Epithelial cell of proximal tubule (primary cell): ENCODE measurements at places on chromosomes 7 and 10. TPM values are rescaled to one million over a fixed set of nuclear protein-coding genes. Genes with fewer than 3 reads are reported as not detected.

The SFTPA1 gene
- total RNA-seq, result not detected in 2 replicates

The HEPACAM2 gene
- not detected in 2 replicates for total RNA-seq

The PRXL2A gene
- total RNA-seq, result 50.5 and 52.0 TPM in 2 replicates

- DNase-seq, result no peak
Measured at GRCh38 chr10:102651455-102652169, 7.3 kb downstream of the TRIM8 start.

DNA sequence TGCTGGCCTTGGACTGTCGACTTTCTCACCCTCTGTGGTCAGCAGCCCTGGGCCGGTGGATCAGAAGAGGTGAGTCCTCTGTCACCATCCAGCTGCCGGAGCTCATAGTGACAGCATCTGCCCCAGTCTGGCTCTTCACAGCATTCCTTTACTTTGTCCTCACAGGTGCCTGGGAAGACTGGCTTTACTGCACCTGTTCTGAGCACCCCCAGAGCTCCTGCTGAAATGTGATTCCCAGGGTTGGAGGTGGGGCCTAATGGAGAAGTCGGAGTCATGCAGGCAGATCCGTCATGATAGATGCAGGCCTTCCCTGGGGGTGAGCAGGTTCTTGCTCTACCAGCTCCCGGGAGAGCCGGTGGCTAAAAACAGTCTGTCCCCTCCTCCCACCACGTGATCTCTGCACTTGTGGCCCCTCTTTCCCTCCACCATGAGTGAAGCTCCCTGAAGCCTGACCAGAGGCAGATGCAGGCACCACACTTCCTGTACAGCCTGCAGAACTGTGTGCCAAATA is 171.5 kb downstream of the ZMYND11 start:
- no peak for DNase-seq

The FRAT1 gene
- 1.1 and 1.2 TPM in 2 replicates for total RNA-seq

The CFAP70 gene
- 0.14 and 0.98 TPM in 2 replicates for total RNA-seq

- DNase-seq, result no peak
Measured at GRCh38 chr10:132865851-132866600, 76.3 kb downstream of the CFAP46 start.

The PRTFDC1 gene
- total RNA-seq, result 25.7 and 27.8 TPM in 2 replicates

- DNase-seq, result peak; percentile 83
Measured at GRCh38 chr7:98841179-98841997, 28.4 kb downstream of the TMEM130 start.

DNA sequence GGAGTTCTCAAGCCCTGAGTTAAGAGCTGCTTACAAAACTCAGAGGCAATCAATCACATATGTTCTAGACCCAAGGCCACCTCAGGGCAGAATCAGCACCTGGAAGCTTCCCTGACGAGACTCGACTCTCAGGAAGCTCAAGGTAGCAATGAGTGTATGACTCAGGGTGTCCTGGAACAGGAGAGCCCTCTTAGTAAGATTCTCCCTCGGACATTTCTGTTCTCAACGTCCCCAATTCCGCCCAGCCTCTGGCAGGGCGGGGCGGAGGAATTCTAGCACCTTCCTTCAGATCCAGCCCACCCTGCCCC is 39.6 kb upstream of the PROSER2 start:
- DNase-seq, result no peak

DNA sequence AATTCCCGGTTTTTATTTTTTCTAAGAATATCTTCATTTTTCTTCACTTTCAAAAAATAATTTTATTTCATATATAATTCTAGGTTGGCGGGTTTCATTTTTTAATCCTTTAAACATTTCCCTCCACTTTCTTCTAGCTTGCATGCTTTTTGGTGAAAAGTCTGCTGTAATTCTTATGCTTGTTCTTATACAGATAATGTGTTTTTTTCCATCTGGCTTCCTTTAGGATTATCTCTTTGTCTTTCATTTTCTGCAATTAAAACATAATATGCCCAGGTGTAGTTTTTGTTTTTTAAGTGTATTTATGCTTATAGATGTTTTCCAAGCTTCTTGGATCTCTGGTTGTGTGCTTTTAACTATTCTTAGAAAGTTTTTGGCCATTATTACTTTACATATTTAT is 341.3 kb upstream of the SEMA3C start:
- no peak for DNase-seq

DNA sequence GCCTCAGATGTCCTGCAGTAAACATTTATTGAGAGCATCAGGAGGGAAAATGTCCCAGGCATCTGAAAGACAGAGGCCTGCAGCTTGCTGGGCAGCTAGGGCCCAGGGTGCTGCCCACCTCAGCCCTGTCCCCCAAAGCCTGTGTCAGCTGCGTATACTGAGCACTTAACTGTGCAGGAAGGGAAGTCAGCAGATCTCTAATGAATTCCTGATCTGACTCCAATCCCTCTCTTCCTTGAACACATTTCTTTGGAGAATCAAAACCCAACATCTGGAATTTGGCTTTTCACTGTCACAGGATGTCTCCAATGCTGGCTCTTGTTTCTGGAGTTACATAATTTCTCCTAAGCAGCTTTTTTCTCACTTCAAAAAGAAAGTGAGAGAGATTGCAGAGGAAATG is 364.7 kb upstream of the NFE2L3 start:
- DNase-seq, result no peak

DNA sequence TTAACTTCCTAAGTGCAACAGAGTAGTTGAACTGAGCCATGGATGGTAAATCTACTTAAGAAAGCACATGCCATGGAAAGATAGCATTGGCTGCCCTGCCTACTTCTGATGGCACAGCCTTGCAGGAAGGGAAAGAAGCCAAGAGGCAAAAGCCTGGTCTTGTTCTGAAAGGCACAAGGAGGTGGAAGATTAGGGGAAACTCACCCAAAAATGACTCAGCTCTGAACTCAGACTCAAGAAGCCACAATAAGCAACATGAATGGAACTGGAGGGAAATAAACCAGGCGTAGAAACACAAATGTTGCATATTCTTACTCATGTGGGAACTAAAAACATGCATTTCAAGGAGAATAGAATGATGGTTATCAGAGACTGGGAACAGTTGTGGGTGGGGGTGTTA is 20.8 kb upstream of the ALOX5 start:
- no peak for DNase-seq

The SMARCD3 gene
- 6.9 and 8.1 TPM in 2 replicates for total RNA-seq

DNA sequence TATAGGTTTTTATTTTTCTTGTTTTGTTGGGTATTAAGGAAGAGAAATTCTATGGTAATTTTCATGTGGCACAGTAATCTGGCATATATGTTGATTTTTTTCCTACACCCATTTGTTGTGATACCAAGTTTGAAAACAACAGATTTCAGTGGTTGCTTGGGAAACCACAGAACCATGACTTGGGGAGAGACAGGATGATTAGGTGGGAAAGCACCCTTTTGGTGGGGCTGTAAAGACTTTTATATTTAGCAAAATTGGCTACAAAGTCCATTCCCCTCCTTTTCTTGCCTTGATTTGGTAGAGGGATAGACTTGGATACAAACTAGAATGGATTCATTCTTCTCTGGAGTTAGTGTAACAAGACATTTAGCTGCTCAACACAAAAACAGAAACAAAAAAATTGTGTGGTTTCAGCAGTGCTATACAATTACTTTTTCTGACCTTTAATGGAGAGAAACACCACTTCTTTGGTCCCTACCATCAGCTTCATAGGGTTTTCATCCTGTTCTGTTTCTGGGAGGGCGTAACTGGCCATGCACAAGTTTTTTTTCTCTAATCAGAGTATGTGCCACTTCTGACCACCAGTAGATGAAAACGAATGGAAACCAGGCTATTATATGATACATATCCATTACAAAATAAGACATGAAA is 52.7 kb downstream of the FIGNL1 start:
- no peak for DNase-seq

DNA sequence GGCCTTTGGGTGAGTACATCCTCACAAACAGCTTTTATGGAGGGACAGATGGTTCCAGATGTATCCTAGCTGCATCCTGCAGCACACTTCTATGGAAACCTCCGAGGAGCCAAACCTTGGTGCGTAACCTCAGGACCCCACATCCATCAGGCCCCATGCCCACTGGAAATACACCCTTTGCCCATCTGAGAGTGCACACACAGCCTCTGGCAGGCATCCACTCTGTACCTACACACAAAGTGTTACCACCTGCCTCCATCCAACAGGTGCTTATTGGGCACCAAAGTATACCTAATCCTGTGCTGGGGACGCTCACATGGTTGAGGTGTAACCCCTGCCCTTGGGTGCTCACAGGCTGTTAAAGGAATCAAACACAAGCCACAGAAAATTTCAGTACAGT is 117.9 kb downstream of the ADCY1 start:
- DNase-seq, result no peak

The OPN4 gene
- not detected in 2 replicates for total RNA-seq

DNA sequence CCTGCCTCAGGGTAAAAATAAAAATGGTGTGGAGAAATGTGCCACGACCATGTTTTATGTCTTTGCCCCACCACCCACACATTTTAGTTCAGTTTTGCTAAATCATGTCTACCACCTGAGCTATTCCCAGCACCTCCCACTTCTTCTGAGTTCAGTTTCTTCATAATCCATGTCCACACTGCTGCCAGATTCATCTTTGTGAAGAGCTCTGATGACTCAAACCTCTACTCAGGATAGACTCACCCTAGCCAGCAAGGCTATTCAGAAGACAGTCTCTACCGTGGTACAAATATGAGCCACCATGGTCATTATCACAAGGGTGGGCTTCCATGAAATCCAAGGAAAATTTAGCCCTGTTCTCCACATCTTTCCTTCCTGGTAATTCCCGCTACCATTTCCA is 231.1 kb upstream of the PRKCQ start:
- DNase-seq, result no peak

The SORCS1 gene
- total RNA-seq, result 0.06 TPM in 1 of 2 replicates, not detected in the other

GRCh38 chr7:27917119-27917518 is 177.2 kb downstream of the TAX1BP1 start:
- DNase-seq, result no peak

- peak; percentile 92 for DNase-seq
Measured at GRCh38 chr7:103660455-103661371, 214.7 kb upstream of the SLC26A5 start.

The NSUN6 gene
- total RNA-seq, result 5.4 and 7.2 TPM in 2 replicates

The DENND2A gene
- total RNA-seq, result 27.6 and 34.4 TPM in 2 replicates

The IKZF1 gene
- not detected in 2 replicates for total RNA-seq

DNA sequence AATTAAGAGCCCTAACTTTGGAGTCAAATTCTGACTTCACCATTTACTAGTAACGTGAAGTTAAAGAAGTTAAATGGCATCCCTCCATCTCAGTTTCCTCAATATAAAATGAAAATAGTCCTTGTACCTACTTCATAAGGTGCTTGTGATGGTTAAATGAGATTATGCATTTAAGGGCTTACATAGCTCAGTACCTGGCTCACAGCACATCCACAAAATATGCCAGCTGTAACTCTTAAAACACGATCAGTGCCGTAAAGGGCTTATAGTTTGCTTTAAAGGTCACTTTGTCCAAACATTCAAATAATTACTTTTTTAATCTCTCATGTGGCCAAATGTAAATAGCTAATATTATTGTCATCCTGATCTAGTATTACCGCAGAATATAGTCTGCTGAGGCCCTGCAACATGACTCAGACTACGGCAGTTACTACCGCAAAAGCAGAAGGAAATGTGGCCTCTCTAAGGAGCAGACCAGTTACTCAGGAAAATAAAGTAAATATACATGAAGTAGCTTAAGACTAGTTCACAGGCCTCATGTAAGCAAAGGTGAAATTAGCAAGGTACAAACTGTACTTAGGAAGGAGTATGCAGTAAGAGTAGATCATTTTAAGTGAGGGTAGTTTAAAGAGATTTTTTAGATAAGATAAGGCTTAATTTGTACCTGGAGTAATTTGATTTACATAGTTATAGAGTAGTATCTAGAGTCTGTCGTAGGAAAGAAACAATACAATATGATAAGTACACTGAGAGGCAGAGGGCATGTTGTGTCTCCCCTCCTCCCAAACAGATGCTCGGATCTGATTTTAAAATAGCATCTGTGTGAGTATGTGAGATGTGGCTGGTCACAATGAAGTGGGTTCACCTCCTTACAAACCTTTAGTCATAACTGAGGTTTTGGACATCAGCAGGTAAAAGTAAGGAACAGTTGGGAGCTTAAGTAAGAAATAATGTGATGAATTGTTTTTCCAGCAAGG is 13.1 kb downstream of the CASP2 start:
- no peak for DNase-seq

GRCh38 chr10:21513405-21513788 is 12.1 kb downstream of the SKIDA1 start:
- DNase-seq, result no peak

The TMEM140 gene
- 0.36 and 0.46 TPM in 2 replicates for total RNA-seq

DNA sequence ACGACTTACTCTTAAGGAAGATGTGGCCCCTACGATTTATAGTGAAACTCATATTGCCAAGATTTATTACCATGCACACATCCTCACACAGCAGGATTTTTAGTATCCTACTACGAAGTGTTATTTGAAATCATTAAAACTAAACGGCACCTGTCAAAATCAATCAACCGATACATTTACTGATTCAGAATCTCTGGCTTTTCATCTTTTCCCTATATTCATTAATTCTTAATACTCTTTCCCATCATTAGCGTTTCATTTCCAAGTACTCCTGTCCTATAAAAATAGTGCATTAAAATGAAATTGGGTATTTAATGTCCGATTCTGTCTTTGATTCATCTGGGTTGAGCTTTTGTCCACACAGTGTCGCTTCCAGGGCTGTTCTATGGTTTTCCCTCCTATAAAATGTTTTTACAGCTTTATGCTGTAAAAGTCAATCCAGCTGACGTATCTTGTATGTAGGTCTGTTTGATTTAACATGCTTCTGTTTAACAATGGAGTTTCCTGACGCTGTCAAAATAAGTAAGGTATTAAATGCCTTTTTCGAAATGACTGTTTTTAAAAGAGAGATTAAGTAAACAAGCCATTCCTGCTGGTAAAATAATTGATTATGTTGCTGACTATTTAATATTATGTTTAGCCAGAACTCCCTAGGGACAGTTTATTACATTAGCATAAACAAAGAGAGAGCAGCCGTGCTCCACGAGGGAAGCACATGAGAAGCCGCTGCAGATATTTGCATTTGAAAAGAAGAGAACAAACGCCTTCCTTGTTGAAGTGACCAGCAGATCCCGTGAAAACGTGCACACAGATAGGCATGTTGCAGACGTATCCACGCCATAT is 22.3 kb upstream of the SFMBT2 start:
- DNase-seq, result no peak

DNA sequence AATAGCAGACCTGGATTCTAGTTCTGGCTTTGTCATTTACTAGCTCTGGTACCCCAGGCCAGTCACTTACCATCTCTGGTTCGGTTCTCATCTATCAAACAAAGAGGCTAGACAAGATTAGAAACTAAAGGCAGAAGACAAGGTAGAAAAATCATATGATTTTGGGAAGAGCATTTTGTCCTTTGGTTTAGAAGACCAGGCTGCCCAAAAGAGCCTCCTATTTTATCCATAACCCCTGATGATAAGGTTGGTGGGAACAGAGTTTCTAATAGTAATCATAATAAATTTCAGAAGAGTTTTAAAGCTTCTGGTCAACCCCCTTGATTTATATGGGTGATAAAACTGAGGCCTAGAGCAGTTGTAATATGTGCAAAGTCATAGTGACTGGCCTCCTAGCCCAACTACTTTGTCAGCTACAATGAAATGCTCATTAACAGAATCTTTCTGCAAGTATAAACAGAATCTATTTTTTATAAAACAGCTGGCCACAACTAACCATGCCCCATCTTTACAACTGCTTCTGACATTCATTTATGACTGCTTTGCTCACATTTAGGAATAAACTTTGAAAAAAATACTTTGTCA is 23.4 kb downstream of the COX15 start:
- DNase-seq, result no peak
